ENCODE measurements at places on chromosomes 11 and 22.

- no peak for DNase-seq
Observed at GRCh38 chr22:37910890-37911672, 5.0 kb downstream of the MICALL1 start.

DNA sequence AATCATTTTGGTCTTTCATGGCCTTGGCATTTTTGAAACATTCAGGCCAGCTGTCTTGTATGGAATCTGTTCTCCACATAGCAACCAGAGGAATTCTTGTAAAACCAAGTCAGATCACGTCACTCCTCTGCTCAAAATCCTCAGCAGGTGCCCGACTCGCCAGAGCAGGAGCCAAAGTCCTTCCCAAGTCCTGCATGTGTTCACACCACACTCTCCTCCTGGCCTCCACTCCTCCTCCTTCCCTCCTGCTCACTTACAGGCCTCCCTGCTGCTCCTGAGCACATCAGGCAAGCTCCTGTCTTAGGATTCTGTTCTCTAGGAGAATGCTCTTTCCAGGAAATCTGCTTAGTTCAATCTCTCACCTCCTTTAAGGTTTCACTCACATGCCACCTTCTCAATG is 6.9 kb upstream of the PSMC3 start:
- no peak for DNase-seq

DNA sequence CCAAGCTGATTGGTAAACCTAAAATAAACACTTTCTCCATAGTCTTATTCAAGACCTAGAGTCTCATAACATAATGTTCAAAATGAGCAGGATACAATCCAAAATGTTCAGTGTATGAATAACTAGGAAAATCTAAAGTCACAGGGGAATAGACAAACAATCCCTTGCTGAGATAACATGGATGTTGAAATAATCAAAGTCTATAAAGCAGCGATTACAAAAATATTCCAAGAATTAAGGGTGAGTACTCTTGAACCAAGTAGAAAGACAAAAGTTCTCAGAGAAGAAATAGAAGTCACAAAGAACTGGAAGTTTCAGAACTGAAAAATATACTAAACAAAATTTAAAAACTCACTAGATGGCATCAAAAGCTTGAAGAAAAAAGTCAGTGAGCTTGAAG is 561.0 kb downstream of the INSC start:
- DNase-seq: no peak

DNA sequence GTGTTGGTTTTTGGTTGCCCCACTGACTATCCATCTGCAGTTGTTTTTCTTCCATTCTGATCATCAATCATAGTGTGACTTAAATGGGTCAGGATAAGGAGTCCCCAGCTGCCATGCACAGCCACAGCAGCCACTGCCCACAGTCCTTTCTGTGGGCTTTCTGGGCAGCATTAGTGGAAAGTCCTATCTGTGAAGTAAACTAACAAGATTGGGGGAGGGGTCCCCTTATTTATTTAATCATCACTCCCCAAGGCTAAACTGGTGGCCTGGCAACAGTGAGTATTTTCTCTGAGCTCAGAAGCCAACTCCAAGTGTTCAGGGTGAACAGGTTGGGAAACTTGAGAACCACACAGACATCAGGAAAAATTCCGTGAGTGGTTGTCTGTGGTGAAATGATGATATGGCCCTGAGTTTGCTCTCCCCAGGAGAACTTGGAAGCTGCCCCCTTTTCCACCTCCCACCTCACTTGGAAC is 145.0 kb downstream of the CCDC34 start:
- no peak for DNase-seq

- no peak for DNase-seq
Observed at GRCh38 chr11:12704049-12704448, 29.8 kb downstream of the TEAD1 start.

DNA sequence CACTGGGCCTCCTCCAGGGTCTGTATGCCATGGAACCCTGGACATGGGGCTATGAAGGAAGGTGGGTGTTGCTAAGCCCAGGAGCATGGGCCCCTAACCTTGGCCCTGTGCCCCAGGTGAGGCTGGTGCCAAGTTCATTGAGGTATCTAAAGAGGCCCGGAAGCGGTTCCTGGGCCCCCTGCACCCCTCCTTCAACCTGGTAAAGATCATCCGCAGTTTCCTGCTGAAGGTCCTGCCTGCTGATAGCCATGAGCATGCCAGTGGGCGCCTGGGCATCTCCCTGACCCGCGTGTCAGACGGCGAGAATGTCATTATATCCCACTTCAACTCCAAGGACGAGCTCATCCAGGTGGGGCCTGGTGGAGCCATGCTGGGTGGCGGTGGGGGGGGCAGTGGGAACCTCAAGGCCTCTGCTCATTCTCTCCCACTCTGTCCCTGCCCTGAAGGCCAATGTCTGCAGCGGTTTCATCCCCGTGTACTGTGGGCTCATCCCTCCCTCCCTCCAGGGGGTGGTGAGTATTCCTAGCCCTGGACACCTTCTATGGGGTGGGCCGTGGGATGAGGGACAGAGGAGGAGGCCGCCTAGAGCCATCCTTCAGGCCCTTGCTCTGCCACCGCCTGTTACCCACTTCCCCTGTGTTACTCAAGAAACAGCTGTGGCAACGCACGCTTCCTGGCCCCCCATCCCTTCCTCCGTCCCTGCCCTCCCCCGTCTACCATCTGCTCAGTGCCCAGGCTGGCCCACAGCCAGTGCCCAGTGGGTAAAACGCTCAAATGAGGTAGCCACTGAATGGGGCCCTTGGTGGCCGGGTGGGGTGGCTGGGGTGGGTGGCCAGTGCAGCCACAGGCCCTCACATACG is 3.0 kb downstream of the PNPLA2 start:
- DNase-seq: no peak

GRCh38 chr22:37379722-37380121 is 47.6 kb downstream of the ELFN2 start:
- no peak for DNase-seq

GRCh38 chr11:28606930-28607329 is 498.7 kb downstream of the METTL15 start:
- peak; percentile 2 for DNase-seq

- DNase-seq: no peak
Observed at GRCh38 chr11:121497176-121497998, 44.6 kb upstream of the SORL1-AS1 start.

DNA sequence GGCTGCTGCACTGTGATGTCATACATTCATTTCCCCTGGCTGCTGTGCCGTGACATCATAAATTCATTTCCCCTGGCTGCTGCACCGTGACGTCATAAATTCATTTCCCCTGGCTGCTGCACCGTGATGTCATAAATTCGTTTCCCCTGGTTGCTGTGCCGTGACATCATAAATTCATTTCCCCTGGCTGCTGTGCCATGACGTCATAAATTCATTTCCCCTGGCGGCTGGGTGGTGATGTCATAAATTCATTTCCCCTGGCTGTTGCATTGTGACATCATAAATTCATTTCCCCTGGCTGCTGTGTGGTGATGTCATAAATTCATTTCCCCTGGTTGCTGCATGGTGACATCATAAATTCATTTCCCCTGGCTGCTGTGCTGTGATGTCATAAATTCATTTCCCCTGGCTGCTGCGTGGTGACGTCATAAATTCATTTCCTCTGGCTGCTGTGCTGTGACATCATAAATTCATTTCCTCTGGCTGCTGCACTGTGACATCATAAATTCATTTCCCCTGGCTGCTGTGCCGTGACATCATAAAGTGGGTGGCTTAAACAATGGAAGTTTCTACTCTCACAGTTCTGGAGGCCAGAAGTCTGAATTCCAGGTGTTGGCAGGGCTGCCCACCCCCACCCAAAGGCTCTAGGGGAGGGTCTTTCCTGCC is 301.1 kb downstream of the SHANK2 start:
- DNase-seq: no peak

DNA sequence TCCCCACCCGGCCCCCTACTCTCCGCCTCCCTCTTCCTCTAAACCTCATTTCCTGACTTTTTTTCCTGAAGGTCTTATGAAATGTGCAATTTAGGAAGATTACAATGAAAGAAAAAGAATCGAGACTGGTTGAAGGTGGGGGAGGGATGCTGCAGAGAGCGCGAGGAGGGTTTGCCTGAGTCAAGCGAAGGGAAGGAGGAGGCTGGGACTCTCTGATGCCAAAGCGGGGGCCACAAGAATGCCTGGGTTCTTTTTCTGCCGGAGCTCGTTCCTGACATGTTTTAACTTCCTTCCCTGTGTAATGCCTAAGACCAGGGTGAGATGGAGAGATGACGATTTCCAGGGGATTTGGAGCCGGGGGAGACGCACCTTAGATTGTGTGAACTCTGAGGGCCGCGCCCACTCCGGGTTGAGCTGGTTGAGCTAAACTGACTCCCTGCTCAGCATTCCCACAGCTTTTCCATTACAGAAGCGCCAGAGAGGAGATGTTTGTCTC is 270.5 kb upstream of the SORL1-AS1 start:
- peak; percentile 58 for DNase-seq

GRCh38 chr11:114197799-114198500 is 98.2 kb upstream of the NNMT start:
- DNase-seq: no peak

DNA sequence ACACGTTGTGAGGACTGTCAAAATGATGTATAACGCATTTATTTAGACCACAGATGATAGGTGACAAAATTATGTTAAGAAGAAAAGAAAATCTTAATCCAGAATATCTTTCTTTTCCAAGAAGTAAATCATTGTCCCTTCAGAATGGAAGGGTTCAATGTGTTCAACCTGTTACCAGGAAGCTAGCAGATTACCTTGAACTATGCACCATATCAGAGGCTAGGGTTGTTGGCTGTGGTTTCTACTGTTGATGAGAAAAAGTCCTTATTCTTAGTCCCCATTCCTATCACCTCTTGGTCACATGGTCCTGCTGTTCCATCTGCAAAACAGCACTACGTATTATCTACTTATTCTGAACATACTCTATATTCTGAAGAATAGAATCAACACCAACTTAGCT is 339.5 kb upstream of the CADM1 start:
- no peak for DNase-seq

DNA sequence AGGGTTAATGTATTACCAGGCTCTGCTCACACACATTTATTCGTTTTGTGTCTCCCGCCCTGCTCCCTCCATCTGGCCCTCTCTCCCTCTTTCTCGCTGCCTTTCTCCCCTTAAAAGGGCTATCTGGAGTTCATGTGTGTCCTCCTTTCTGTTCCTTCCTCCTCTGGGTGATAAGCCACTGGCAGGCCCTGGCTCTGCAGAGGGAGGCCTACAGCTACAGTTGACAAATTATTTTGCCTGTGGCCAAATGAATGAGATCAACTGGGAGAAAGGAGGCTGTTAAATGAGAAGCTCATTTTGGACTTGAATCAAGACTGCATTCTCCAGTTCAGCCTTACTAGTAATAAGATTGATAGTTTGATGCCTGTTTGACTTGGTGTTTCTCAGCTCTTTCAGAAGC is 17.5 kb upstream of the OPCML start:
- DNase-seq: no peak

GRCh38 chr11:123439616-123440015 is 9.5 kb downstream of the GRAMD1B start:
- no peak for DNase-seq

- DNase-seq: no peak
Observed at GRCh38 chr11:119678351-119678750, 50.6 kb downstream of the NECTIN1 start.

DNA sequence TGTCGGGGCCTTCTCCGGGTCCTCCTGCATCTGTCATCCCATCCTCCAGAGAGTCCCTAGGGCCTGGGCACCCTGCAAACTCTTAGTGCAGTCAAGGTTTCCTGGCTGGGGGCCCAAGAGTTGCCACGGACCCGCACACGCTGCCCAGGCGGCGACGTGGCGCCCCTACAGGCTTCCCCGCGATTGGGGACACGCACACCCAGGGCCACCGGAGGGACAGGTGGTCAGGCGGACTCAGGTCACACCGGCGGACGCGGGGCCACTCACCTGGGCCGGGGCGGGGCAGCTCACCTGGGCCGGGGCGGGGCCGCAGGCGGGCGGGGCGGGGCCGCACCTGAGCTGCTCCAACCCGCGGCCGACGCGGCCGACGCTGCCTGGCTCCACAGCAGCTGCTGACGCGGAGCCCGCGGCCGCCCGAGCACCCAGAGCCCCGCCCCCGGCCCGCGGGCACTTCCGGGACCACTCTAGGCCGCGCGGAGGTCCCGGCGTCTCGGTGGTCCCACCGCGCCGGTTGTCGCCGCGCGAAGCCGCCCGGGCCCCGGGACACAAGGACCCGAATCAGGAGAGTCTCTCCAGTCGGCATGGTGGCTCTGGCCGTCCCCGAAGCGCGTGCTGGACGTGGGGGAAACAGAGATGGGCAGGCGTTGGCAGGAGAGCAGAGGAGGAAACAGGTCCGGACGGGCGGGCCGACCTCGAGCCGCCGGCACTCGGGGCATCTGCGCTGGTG is at the start of gene ZNF70:
Gene ZNF70, minus strand, starts transcription at position 399 of the 727 bp plus-strand sequence. CDS start 5,972 bp downstream, outside the sequence.
- peak; percentile 91 for DNase-seq

- no peak for DNase-seq
Observed at GRCh38 chr11:1193326-1194230, 29.3 kb upstream of the MUC5B start.

DNA sequence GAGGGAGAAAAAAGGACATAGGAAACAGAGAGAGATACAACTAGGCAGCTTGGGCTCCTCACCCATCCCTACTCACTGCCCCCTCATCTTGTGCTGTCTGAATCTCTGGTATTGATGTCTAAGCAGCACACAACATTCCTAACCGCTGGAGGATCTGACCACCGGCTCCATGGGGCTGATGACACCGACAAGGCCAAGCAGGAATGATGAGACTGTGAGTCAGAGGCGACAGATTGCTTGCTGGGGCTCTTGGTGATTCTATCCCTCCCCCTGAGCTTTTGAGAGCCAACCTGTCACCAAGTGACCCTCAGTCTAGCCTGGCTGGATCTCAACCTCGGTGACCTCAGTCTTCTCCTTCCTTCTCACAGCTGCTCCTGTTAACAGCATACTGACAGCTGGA is 13.8 kb downstream of the PAMR1 start:
- DNase-seq: no peak

GRCh38 chr11:47373876-47374719 is 4.2 kb downstream of the SPI1 start:
- DNase-seq: peak; percentile 84

- DNase-seq: no peak
Observed at GRCh38 chr11:61065955-61066638, 36.2 kb upstream of the CD5 start.

DNA sequence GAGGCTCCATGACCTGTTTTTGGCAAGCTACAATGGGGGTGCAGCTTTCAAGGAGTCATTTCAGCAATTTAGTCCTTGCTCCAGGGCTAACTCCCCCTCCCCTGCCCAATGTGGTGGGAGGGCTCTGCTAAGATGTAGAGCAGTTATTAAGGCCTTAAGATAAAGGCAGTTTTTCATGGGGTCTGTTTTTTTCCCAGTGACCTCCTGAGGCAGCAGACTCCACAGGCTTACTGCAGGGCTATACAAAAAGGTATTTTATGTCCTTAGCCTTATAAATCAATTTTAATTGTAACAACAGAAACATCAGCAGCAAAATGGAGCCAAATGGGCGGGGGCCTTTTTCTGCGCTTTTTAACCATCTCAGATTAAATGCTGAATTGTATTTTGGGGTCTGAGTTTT is 192.3 kb downstream of the KIRREL3 start:
- DNase-seq: no peak

DNA sequence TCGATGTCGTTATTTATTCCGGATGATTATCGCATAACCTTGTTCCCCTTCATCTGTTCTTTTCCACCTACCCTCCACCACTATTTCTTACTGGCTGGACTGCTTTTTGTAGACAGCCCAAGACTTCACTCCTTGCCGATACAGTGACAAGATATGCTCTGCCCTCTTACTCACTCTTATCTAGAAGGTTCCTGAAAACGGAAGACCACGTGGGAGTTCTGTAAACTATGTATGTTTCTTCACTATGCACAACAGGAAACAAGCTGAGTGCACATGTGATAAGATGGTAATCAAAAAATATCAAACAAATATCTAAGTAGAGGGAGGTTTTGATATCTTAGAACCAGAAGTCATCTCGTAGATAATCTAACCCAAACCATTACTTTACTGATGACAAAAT is 122.9 kb upstream of the ARHGAP20 start:
- no peak for DNase-seq

GRCh38 chr22:41034706-41035105 is 57.7 kb upstream of the EP300 start:
- DNase-seq: no peak

Data from BE2C (cell line).